ENCODE measurements at places on chromosomes 1 and 21. TPM values are rescaled to one million over a fixed set of nuclear protein-coding genes. Genes with fewer than 3 reads are reported as not detected.
A peak's percentile ranks its signal among the peaks of the same experiment; 100 is the strongest.

GRCh38 chr1:205229916-205230700 is 2.4 kb downstream of the TMCC2 start:
- no peak for DNase-seq

- DNase-seq = no peak
Observed at GRCh38 chr1:212520299-212520698, 87.6 kb downstream of the NENF start.

- DNase-seq = no peak
Observed at GRCh38 chr1:21886486-21887215, 50.5 kb downstream of the HSPG2 start.

DNA sequence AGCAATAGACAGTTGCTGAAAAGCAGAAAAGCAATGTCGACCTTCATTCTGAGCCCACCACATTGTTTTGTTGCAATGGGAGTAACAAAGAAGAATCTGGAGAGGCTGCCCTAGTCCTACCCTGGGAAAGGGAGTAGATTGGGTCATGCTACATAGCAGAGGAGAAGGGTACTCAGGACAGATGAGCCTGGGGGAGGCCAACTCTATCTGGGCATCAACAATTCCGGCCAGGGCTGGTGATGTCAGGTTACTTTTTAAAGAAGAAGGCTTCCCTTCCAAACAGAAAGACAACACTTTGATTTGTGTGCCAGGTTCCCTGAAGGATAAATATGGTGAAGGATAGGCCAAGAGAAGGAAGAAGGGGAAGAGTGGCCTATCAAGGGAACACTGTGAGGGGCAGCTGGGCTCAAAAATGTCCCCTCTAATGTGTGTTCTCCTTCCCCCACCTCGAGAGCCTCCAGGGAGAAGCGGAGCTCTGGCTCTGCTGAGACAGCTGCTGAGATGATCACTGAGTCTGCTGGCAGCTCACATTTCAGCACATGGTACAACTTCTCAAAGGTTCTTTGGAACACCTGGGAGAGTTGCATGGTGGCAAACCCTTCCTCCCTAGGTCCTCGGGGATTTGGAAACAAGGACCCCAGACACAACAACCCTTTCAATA is 3.2 kb upstream of the ADIPOR1 start:
- DNase-seq = no peak

DNA sequence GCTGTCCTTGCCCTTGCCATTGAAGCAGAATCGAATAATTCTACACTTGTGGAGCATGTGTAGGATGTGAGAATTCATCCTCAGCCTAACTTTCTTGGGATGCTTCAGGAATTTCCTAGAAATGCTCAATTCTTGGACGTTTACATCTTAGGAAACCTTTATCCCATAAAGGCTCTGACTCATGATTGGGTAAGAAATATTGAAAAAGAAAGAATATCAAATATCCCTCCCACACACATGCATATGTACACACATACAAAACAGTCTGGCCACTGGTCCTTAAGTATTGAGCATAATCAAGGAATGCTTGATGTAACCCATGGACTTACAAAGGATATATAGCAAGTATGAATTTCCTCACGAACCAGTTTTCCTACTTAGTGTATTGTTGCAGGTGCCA is 83.9 kb upstream of the IPO9 start:
- DNase-seq = peak; percentile 62

Gene ZNF683
- total RNA-seq = not detected

DNA sequence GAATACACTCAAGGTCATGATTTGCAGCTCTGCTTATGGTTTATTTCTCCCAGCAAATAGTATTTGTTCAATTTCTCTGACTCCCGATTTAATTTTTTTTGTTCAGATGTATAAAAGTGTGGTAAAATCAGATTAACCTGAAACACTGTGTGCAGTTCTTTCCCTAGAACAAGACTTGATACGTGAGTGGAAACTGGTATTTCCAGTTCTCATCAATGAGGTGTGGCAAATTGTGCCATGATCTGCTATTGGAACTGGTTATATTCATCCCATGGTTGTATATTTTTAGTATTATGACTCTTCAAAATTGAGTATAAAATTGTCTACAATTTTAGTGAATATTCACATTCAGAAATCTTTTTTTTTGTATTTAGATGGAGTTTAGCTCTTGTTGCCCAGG is 76.8 kb upstream of the IVNS1ABP start:
- DNase-seq = peak; percentile 59

Gene CATSPERE
- not detected for total RNA-seq

DNA sequence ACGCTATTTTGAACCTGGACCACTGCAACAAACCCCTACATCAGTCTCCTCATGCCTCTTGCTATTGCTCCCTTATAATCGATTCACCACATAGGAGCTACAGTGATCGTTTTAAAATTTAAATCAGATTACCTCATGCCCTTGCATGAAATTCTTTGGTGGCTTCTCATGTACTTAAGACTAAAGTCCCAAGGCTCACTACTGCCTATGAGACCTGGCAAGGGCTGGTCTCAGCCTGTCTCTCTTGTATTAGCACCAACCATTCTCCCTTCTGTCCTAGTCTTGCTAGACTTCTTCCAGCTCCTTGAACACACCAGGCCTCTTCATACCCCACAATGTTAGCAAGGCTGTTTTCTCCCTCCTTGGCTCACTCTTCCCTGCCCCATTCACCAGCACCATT is 6.5 kb upstream of the GNPAT start:
- DNase-seq = no peak

DNA sequence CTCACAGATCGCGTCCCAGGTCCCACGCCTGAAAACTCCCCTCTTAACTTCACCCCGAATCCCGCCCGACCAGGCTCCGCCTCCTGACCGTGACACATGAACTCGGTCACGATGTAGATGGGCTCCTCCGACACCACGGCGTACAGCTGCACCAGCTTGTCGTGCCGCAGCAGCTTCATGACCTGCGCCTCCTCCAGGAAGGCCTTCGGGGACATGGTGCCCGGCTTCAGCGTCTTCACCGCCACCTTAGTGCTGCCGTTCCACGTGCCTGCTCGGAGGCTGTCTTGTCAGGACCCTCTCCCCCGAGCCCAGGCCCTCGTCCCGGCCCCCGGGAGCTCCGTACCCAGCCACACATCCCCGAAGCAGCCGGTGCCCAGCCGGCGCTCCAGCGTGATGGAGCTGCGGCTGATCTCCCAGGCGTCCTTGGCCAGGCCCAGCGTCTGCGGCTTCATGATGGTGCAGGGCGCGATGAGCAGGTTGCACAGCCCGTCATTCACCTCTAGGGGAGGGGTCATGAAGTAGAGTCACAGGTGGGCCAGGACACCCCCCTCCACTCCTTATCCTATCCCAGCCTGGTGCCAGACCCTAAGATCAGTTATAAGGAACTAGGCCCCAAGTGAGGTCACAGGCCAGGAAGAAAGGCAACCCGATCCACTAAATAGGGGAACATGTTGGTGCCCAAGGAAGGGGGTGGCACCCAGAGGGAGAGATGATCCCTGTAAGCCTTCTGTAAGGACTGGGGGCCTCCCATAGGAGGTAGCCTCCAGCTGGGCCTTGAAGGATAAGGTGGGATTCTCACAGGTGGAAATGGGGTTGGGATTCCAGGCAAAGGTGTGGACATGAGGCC is 11.6 kb upstream of the AHDC1 start:
- no peak for DNase-seq

DNA sequence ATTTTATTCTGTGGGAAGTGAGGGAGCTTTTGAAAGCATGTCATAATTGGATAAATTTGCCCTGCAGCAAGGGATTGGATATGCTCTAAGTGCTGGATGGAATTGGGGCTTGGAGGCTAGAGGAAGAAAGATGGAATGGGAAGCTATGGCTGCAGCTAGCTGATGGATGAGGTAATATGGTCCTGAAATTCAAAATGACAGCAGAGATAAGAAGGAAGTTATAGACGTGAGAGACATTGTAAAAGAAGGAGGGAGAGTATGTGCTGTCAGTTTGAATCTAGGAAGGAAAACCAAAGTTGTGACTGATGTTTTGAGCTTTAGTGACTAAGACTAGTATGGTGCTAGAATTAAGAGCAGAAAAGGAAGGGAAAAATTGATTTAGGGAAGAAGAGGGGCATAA is 299.9 kb upstream of the SPAG17 start:
- DNase-seq = no peak

Gene TNFSF18
- 0.69 TPM for total RNA-seq

DNA sequence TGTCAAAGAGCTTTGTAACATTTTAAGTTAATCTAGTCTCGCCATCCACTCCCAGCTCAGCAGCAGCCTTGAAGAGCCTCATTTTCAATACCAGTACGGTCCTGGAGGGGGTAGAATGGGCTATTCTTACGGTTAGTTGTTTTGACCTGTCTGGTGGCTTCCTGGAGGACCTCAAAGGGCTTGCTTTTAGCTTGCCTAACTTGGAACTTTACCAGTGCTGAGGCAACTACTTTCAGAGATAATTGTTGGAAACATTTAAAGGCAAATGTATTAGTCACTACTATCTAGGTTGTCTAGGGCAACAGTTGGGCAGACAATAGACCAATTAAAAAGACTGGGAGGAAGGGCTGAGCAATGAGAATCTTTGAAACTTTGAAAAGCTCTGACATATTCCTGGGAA is 56.0 kb downstream of the TTLL7 start:
- peak; percentile 9 for DNase-seq

Gene MIXL1
- not detected for total RNA-seq

GRCh38 chr1:15160626-15161025 is 7.1 kb downstream of the TMEM51 start:
- no peak for DNase-seq

Gene ARID4B
- 16.8 TPM for total RNA-seq

DNA sequence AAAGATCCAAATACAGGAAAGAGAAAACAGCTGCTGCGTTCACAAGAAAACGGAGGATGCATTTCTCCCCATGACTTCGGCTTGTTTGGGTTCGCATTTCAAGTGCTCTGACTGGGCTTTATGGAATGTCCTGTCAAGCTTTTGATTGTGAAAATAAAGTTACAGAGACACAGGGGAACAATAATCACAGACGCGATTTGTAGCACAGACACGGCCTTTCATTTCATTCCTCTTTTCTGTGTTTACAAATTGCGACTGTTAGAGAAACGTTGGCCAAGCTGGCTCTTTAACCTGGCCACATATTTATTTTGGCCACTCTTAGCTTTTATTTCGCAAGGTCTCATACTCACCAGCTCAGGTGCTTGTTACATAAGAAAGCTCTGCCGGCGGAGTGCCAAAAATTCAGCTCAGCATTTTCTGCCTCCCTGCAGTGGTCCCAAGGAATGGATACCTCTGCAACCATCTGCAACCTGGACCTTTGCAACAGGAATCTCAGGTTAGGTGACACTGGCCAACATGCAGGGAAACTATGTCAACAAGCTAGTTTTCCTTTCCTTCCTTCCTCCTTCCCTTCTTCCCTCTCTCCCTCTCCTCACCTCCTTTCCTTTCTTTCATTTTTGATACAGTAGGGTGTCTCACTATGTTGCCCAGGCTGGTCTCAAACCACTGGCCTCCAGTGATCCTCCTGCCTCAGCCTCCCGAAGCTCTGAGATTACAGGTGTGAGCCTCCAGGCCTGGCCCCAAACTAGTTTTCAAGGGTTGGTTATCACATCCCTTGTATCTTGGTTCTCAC is 58.2 kb upstream of the SLC45A1 start:
- DNase-seq = peak; percentile 86

Gene POU3F1
- total RNA-seq = not detected

DNA sequence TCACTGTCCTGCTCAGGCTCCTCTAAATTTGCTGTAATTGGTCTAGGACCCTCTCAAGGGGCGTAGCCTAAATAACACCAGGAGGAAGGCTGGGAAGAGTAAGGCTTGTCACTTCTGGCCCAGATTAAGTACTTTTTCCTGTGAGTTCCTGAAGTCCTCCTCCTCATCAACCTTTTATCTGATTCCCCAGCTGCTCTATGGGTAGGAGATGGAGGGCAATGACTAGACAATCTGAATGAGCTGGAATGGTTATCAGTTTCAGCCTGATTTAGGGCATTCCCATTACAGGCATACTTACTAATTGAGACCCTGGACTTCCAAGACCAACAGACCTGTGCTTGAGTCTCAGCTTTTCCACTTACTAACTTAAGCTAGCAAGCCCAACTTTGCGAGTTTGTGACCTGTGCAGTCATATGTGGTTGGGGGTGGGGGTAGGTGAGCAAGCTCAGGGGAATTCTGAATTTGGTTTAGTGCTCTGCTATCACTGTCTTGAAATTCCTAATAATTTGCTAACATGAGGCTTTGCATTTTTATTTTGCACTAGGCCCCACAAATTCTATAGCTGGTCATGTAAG is 18.0 kb upstream of the FGGY start:
- DNase-seq = no peak

Gene TMEM82
- total RNA-seq = not detected

Gene TEX38
- total RNA-seq = not detected

Gene SLC30A10
- not detected for total RNA-seq

DNA sequence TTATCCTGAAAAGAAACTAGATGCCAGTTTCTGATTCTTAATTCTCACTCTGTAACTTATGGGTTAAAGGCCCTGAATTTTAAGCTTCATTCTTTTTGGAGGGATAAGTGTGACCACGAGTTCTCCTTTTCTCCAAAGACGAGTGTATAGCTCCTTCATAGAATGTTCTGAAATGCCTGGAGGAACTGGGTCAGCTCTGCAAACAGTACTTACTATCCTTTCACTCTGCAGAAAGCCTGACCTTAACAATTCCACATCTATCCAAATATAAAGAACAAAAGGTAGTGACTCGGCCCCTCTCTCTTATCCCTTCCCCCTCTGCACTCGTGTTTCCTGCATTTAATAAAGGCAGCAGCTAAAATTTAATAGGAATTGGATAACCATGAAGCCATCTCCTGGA is 150.5 kb downstream of the LYPLAL1 start:
- no peak for DNase-seq

- no peak for DNase-seq
Observed at GRCh38 chr1:22139066-22139594, 3.8 kb downstream of the WNT4 start.

Gene ABL2
- total RNA-seq = 15.9 TPM

DNA sequence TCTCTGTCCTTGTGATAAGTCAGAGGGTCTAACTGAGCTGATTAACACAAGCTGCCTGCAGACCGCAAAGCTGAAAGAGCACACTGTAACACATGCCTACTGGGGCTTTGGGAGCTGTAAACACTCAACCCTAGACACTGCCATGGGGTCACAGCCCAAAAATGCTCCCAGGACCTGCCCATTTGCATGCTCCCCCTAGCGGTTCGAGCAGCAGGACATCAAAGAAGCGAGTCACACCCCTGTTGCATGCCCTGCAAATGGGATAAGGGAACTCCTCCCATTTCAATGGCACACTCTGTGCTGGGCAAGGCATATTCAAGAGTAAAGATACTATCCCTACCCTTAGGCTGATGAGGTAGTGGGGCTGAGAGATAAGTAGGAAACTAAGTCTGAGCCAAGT is 22.8 kb downstream of the LCE3E start:
- peak; percentile 14 for DNase-seq

Gene OR2T33
- 0.18 TPM for total RNA-seq

Data from PC-3 (cell line).